Thoracic aorta (tissue), 2 donors: ENCODE measurements at places on chromosomes 5 and 9.

DNA sequence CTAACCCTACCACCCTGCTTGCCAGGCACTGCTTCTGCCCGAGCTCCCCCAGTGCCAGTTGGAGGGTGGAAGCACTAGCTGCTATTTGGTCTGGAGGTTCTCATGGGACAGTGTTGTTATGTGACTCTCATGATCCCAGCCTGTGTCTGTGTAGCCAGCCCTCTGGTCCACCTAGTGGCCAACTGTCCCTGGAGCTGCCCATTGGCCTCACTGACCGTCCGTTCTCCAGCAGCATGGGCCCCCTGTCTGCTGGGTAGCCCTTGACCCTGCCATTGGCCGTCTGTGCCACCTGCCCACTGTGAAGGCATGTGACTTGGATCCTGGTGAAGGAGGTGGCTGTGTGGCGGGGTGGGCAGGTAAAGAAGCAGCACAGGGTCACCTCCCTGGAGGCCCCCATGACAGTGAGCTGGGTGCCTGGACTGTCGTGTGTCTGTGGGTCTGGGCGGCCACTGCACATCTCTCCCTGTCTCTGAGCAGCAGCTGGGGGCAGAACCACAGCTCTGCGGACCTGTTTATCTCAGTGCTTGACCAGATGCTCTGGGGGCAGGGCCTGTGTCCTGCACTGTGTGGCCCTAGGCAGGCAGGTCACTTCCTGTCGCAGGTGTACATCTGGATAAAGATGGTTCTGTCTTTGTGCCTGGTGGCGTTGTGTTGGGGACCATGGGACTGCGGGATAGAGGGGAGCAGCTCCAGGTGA is 11.4 kb downstream of the PHF2 start:
- no peak for DNase-seq

- DNase-seq = no peak
Measured at GRCh38 chr9:78668148-78668832, 371.4 kb downstream of the PSAT1 start.

GRCh38 chr5:5342784-5343183 is 79.7 kb upstream of the ICE1 start:
- DNase-seq = no peak

DNA sequence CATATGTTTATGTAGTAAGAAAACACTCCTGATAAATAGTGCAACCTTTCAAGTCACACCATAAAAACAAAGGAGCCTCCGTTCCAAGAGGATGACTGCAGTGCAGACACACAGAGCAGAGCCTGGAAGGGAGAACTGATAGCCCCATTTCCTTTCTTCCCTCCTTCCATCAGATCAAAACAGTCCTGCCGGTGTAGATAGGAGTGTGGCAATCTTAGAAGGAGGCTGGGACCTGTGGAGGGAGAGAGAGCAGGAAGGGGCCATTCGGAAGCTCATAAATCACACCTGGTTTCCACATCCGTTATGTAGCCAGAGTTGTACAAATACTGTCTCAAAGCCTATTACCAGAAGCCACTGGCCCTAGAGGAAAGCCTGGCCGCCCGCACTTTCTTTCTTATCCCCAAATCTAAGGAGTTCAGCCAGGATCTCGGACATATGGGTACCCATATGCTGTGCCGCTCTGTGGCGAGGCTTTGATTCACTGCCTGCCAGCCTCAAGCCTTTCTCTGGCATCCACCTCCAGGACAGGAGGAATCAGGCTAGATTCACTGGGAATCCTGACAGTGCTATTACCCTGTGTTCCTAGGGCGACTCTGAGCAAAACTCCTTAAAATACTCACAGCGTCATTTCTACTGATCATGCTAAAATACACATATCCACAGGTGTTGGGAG is 26.9 kb downstream of the DAP start:
- DNase-seq = no peak

- DNase-seq = no peak
Measured at GRCh38 chr5:135738564-135738875, 95.9 kb upstream of the SLC25A48 start.

GRCh38 chr9:134200730-134201129 is 36.4 kb upstream of the RNU6ATAC start:
- no peak for DNase-seq

GRCh38 chr5:175418251-175418650 is 25.7 kb downstream of the DRD1 start:
- no peak for DNase-seq

GRCh38 chr5:107400328-107400727 is 270.4 kb downstream of the EFNA5 start:
- no peak for DNase-seq

DNA sequence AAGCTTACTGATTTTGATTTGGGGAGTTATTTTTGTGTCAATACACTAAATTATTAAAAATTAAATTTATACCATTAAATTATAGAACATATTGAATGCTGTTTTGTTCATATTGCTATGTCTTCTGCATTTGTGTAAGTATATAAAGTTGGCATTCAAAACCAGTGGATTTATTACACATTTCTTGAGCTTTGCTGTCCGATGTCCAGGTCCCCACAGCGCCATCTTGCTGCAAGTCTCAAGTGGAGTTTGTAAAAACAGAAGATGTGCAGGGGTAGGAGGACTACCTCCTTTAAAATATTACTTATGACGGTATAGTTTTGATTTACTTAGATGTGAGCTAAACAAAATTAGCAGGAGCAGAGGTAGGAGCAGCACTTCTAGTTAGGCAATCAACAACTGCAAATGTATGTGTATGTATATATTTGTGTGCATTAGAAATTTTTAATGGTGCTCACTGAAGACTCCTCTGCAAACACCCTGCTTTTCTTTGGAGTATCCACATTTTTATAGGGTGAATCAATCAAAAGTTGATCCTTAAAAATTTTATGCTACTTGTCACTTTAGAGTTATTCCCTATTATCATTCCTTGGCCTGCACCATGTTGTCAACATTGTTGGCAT is 37.4 kb downstream of the CPEB4 start:
- no peak for DNase-seq

DNA sequence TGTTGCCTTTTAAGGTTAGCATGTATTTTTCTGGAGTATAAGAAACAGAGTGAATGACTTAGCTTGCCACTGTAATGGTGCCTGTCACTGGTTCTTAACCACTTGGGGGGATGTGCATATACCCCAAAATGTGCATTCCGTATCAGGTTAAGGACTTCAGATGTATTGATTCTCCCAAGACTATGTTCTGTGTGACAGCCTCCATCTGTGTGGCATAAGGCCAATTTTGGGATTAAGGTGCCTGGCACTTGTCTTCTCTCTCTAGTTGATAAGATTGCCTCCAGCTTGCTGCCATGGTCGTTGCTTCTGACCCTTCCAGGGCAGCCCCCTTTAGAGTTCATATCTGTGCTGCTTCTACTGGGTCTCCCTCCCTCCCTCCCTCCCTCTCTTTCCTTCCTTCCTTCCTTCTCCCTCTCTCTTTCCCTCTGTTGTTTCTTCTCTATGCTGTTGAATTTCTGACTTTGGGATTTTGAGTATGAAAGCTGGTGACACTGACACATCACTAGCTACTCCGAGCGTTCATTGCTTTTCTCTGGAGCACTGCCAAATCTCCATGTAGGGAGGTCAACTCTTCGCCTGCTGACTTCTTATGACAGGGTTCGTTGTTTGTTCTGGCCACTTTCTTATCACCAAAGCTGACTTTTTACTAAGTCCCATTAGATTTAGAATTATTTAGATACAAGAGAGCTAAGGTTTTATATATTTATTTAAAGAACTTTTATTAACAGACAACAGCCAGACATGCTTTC is 31.0 kb downstream of the TNFAIP8 start:
- peak; percentile 35 for DNase-seq

GRCh38 chr9:34732478-34732877 is 22.5 kb upstream of the CCL21 start:
- DNase-seq = no peak

- no peak for DNase-seq
Measured at GRCh38 chr5:121668635-121669034, 183.0 kb upstream of the FTMT start.

GRCh38 chr5:8184455-8185063 is 315.6 kb downstream of the MTRR start:
- DNase-seq = no peak

DNA sequence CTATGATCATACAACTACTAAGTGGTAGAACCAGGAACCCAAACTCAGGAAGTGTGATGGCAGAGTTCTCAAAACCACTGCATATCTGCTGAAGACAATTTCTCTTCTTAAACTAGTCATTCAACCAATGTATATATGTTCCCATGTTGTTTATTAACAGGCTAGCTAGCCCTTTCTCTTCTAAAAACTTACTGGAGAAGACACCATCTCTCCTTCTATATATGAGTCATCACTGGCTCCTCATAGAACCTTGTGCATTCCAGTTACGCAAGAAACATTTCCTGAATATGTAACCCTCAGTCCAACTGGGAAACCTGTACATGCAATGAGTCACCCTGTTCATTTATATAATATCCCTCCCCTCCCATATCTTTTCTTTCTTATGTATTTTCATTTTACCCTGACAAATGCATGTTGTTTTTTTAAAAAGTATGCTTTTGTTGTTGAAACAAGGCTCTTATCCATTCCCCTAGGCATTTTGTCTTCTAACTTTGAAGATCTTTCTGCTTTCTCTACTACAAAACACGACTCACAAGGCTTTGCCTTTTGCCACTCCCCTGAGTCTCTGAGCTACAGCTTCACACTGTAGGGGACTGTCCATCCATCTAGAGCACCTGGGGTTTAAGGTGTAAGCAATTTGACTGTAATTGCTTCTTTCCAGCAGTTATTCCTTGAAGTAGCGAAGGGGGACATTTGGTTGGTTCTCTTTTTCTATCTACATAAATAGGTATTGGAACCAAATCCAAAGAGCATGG is 119.5 kb downstream of the ANXA1 start:
- no peak for DNase-seq

- DNase-seq = no peak
Measured at GRCh38 chr5:122200865-122201264, 71.5 kb downstream of the ZNF474 start.

- DNase-seq = no peak
Measured at GRCh38 chr5:133293960-133294359, 242.1 kb downstream of the HSPA4 start.

DNA sequence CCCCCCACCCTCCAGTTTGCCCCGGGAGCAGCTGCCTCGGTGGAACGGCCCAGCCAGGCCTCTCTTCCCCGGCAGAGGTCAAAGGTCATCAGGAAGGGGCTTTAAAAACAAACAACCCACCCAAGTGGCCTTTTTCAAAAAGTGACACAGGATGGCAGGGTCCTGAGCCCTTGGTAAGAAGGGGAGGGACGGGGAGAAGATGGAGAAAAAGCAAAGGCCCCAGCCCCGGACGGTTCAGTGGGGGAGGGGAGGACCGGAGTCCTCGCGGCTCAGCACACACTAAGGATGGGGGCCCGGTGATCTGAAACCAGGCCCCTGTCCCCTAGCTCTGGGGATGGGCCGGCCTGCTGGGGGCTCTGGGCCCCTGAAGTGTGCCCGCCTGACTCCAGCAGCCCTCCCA is 1.1 kb downstream of the PRRX2 start:
- no peak for DNase-seq

- DNase-seq = no peak
Measured at GRCh38 chr5:77355080-77355479, 137.0 kb downstream of the WDR41 start.

- no peak for DNase-seq
Measured at GRCh38 chr5:61995486-61995885, 310.5 kb upstream of the KIF2A start.

GRCh38 chr9:2093920-2094597 is 78.9 kb downstream of the SMARCA2 start:
- DNase-seq = peak; percentile 3

GRCh38 chr5:80745490-80745889 is 90.7 kb upstream of the DHFR start:
- no peak for DNase-seq

GRCh38 chr9:89449261-89449671 is 48.6 kb downstream of the SEMA4D start:
- no peak for DNase-seq

DNA sequence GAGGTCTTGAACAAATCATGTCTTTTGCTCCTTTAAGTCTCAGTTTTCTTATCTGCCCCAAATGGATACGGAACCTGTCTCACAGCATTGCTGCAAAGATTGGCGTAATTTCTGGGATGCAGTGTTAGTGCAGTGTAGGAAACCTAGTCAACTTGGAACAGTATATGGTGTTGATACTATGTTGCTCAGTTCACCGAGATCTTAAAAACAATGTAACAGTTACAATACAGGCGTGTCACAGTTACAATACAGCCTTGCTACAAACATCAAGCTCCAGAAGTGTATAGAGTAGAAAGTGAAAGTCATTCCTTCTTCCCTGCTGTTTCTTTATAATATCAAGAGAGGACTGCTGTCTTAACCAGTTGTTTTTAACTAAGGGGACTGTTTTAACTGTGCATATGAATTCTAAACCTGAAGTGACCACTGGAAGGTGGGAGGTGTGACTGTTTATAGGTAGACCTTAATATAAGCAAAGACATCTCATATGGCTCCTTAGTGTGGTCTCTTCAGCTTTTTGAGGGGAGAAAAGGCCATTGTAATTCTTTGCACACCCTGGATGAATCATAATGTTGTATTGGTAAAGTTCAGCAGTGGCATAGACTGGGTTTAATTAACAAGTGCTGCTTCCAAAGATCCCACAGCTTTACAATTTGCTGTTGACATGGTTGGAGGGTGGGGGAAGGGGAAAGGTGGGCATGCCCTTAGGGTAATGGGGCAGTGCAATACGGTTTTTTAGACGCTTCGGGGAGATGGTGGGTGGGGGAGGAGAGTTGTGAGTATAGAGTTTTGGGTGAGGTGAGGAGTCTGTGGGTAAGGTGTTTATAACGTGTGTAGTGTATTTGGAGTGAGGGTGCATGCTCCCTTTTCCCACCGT is 12.9 kb downstream of the PRRC2B start:
- DNase-seq = no peak

DNA sequence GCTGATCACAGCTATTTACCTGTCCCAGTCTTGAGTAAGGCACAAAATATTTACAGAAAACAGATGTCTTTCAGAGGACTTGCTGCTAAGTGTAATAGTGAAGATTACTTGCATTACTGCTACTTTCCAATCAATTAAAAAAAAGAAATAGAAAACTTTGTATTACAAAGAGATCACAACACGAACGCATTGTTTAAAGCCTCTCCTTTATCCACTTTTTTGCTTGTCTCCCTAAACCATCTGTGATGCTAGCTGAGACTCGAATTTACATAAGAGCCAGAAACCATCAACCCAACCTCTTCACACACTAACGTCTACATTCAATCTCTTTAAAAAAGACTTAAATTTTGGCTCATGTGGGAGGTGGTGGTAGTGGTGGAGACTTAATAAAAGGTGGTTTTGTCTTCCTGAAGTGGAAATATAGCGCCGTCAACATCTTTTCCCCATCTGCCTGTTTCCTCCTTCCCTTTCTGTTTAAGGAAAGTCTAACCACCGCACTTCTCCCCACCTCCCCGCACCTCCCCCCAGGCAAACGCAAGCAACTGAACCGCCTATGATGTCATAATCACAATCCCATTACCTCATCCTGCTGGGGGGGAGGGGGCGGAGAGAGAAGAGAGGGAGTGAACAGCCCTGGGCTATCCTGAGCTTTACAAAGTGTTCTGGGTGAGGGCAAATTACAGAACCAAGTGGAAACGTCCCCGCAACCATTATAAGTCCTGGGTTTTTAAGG is 948 bp upstream of the FAM53C start:
- DNase-seq = peak; percentile 73

GRCh38 chr5:172696171-172696849 is 55.2 kb downstream of the NEURL1B start:
- no peak for DNase-seq
